ENCODE measurements at places on chromosomes 12 and 14.

- no peak for DNase-seq
Measured at GRCh38 chr12:54388237-54389133, 4.0 kb upstream of the ZNF385A start.

GRCh38 chr12:28611115-28611435 is 420.8 kb downstream of the CCDC91 start:
- peak; percentile 93 for DNase-seq

DNA sequence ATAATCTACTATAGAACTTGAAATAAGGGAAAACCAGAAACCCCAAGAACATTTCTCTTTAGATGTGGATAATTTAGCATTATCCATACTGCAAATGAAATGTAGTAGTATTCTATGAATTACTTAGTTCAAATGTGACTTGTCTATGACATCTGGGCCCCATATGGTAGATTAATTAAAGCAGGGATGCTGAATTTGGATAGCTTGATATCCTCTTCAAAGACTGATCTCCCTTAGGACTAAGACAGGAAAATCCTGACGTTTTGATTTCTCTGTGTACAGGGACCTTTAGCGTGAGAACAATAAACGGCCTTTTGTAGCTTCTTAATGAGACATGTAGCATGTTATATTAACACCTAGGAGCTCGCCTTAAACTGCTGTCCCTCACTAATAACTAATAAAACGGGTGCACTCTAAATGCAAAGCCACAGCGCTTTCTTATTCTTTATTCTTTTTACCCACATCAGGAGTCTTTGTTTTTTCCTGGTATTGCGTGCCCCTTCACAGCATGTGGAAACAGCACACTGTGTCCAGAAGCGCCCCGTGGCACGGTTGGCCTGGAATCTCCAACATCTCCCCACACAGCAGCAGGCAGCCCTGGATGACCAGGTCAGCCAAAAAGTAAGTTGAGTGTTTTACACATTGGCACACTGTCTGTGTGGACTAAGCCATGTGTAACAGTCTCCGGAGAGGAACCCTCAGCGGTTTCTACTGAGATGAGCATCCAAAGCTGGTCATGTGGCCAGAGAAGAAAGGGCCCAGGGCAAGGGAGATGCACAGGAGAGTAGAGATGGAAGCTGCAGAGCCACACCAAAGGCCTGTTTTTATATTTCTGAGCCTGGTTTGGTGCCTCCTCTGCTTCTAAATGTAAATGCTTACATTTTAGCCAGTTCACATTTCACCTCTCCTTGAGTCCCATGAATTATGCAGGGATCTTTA is 93.1 kb downstream of the SRGAP1 start:
- peak; percentile 31 for DNase-seq

GRCh38 chr14:69629225-69630127 is 18.1 kb downstream of the SUSD6 start:
- DNase-seq, result no peak

- no peak for DNase-seq
Measured at GRCh38 chr12:91617818-91618217, 435.2 kb upstream of the DCN start.

DNA sequence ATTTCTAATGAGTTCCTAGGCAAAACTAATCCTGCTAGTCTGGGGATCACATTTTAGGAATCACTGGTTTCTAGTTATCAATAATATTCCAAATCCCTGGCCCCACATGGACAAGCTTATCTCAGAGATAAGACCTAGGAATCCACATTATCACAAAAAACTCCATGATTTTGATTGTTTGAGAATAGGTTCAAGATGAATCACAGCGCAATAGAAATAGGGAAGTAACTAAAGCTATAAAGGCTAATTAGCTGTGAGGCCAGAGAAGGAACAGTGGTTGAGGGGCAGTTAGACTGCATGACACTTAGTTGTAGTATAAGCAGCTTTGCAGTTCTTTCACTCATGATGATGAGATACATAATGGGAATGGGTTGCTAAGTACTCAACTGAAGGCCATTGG is 13.1 kb upstream of the ATP5F1B start:
- DNase-seq, result no peak

- DNase-seq, result no peak
Measured at GRCh38 chr14:99394602-99395156, 86.0 kb downstream of the SETD3 start.

GRCh38 chr12:120544691-120545090 is 10.5 kb downstream of the RNF10 start:
- no peak for DNase-seq

DNA sequence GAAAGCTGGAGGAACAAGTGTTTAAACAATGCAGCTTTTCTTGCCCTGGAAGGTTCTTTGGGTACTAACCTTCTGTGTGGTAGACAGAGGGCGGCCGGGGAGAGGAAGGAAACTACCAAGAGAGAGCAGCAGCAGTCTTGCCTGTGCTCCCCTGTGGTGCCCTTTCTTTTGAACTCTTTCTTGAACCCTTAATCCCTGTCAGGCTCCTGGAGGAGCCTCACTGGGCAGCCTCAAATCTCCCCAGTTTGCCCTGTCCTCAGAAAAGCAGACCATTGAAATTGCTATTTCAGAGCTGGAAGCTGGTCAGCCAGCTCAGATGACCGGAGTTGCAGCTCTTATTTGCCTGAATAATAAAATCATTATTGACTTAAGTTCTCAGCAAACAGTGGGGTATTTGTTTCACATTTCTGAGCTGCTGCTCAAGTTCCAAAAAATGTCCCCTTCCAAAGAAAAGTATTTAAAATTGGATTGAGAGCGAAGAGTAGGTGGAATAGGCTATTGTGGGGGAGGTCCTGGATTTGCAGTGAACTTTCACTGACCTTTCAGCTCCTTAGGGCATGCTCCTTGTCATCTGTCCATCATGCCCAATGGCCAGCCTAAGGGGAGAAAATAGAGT is 42.1 kb upstream of the RNASE3 start:
- no peak for DNase-seq

- DNase-seq, result no peak
Measured at GRCh38 chr14:71552809-71553208, 379.4 kb upstream of the RGS6 start.

DNA sequence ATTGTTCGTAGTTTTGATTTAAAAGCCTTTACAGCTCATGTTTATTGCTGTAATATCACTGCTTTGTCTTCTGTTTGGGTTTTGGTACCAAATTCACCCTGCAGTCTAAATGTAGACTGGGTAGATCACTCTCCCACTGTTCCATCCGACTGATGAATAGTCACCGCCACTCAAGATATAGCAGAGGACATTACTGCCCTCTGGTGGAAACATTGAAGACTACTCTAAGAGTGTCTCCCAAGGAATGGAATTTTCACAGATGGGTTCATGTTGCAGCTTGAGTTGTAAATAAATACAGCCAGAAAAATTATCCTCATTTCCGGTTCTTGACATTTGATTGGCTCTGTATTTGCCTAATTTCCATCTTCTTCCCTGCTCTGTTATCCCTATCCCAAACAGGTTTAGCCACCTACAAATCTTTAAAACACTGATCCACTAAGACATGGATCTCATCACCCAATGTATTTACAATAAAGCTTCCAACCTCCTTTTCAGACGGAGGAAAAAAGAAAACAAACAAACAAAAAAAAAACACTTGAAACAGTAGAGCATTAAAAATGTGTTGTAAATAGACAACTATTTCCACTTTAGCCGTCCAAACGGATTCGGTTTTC is 198.3 kb upstream of the CPNE8 start:
- DNase-seq, result peak; percentile 53

GRCh38 chr12:56768424-56768823 is 5.3 kb downstream of the HSD17B6 start:
- no peak for DNase-seq

DNA sequence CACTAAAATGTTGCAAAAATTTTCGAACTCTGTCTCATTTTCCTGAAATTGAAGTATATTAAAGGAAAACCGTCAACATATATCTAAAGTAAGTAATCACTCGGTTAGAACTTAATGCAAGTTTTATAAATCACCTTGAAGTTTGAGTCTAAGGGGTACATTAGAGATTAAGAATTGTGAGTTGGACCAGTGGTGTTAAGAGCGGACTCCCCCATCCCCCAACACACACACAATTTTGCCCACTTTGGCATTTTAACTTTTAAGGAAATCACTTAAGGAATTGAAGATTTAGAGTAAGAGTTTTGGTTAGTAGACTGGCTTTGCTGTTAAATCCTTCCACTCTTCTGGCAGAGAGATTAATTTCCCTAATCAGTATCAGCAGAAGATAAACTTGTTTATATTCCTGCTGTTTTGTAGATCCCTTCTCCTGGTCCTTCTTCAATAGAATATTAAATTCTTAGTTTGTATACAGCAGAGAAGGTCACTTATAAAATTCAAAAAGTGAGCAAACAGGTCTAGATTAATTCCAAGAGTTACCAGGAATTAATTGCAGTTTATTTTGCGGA is 1.5 kb downstream of the HIF1A start:
- peak; percentile 52 for DNase-seq

GRCh38 chr14:99815696-99816095 is 22.5 kb downstream of the EML1 start:
- DNase-seq, result no peak

- DNase-seq, result peak; percentile 52
Measured at GRCh38 chr14:21748869-21749303, 75.3 kb upstream of the OR4E1 start.

DNA sequence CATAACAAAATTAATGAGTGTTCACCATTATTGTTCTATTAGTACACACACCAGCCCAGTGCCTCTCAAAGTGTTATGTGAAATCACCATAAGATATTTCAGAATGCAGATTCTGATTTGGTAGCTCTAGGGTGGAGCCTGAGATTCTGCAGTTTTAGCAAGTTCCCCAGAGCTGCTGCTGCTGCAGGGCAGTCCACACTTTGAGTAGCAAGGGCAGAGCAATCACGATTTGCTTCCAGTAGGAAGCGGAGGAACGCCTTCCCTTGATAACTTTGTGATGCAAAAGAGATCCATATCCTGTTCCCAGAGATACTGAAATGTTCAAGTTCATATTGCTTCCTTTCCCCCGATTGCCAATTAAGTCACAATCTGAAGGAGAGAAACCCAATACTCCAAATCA is 57.9 kb downstream of the SLC17A8 start:
- no peak for DNase-seq

GRCh38 chr12:52171950-52172512 is 19.8 kb downstream of the KRT80 start:
- no peak for DNase-seq

GRCh38 chr12:6644903-6645302 is 2.3 kb downstream of the ACRBP start:
- DNase-seq, result no peak

- DNase-seq, result peak; percentile 43
Measured at GRCh38 chr12:57842342-57843294, 3.9 kb downstream of the CTDSP2 start.

DNA sequence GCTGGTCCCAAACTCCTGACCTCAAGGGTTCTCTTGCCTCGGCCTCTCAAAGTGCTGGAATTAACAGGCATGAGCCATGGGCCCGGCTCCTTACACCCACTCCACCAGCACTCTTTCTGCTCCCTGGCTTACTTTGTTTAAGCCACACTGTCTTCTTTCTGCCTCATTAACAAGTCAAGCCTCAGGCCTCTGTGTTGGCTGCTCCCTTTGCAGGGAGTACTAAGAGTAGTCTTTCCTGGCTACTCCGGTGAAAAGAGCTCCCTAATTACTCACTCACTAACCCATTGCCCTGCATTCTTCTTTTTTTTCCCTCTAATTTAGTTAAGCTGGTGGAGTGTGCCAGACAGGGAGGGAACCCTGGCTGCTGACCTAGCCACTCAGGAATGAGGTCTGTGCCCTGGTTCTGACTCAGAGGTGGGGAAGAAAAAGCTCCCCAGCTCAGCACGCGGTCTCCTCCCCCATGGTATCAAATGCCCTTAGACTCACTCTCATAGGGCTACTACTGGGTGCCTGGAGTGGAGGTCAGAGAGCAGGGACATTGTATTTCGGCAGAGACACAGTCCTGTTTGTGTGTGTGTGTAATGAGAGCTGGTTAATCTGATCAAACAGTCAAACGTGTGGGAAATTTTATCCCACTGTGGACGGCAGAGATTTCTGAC is 19.8 kb downstream of the GALNT6 start:
- DNase-seq, result peak; percentile 98

DNA sequence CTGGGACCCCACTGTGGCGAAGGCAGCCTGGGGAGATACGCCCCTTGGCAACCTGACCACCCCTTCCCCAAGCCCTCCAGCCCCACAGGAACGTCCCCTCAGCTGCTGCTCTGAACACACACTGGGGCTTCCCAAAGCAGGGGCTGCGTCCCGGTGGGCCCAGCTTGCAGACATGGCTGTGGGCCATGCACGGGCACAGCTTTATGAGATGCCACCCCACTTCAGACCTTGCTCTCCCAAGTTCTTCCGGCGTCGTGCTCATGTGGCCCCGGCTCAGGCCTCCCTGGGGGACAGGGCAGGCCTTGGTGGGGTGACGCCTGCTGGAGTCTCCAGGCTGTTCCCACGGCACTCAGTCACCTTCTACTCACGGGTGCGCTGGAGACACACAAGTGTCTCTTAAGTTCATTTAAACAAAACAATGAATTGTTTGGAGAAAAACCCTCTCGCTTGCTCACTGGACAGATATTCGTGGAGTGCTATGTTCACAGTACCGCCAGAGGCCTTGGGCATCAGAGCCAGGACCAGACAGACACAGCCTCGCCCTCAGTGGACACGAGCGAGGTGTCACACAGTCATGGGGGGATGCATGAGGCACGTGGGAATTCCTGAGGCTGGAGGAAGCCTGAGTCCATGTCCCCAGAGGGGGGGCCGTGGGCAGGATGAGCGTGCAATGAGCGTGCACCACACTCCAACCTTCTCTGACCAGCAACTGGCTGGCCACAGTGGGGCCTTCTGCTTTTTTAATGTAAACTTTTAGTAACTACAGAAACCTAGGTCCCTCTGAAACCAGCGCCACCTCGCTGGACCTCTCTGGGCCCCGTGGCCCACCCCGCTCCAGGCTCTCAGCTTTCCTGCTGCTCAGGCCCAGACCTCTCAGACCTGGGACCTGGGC is 4.3 kb downstream of the GALNT9 start:
- DNase-seq, result no peak

- no peak for DNase-seq
Measured at GRCh38 chr14:37592482-37593408, 2.3 kb downstream of the FOXA1 start.

DNA sequence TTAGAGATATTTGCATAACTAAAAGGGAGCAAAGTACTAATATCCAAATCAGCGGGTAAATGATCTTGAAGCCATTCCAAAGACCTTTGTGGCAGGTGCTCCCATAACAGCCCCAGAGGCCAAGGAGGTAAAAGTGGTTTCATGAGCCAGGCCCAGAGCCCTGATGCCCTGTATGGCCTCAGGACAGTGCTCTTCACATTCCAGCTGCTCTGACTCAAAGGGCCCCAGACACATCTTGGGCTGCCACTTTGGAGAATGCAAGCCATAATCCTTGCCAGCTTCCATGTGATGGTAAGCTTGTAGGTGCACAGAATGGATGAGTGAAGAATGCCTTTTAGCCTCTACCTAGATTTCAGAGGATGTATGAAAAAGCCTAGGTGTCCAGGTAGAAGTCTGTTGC is 933.4 kb downstream of the SLC16A7 start:
- DNase-seq, result no peak

DNA sequence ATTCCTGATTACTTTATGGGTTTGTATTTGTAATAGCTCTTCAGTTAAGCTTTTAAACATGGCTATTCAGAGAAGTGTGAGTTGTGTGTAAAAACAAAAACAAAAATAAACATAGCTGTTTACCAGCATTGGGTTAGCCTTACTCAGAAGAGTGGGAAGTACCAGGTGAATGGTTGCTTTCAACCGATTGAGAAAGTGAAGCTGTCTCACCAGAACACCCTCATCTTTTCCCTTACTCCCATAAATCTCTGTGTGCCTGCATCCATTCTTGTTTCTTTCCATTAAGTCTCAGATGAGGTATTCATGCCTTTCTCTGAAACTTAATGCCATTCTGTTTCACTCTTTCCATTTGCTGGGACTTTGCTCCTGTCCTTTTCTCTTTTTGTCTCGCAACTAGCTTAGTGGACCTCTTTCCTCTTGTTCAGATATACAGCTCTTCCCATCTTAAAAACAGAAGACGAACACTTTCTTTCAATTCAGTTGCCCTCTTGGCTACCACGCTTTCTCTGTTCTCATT is 10.7 kb downstream of the BORCS5 start:
- DNase-seq, result no peak
